WTC11 (cell line): ENCODE measurements at places on chromosomes 6 and 20. TPM values are rescaled to one million over a fixed set of nuclear protein-coding genes. Genes with fewer than 3 reads are reported as not detected.

Gene BPIFB1
- total RNA-seq = 0.09 to 0.11 TPM in 2 of 3 replicates, not detected in the other

Gene RTEL1
- total RNA-seq = 39.3 to 44.9 TPM (median 40.5 TPM) in 3 replicates

Gene KIFC1
- 79.5 to 97.3 TPM (median 83.7 TPM) in 3 replicates for total RNA-seq

DNA sequence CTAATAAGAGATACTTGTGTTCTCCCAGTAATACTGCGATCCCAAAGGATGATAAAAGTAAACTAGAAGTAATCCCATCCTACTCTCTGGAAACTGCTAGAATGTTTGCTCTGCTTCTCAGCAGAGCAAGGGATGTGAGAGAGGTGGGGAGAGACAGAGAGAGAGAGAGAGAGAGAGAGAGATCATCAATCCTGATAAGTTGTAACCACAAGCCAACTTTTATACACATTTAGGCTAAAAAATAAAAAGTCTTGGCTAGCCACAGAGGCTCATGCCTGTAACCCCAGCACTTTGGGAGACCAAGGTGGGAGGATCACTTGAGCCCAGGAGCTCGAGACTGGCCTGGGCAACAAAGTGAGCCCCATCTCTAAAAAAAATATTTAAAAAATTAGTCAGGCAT is 16.0 kb upstream of the TRIM38 start:
- H3K36me3 ChIP-seq = peaks cover 14% of the 10 kb centered on the region
- DNase-seq = no peak

GRCh38 chr6:6005051-6006005 is 1.4 kb downstream of the NRN1 start:
- peak overlapping the region; percentile 78 for H3K4me3 ChIP-seq
- peaks cover 57% of the 10 kb centered on the region for H3K4me1 ChIP-seq
- peaks cover 94% of the 10 kb centered on the region for H3K27me3 ChIP-seq
- H3K27ac ChIP-seq = no peak overlapping the region
- no peak for DNase-seq

DNA sequence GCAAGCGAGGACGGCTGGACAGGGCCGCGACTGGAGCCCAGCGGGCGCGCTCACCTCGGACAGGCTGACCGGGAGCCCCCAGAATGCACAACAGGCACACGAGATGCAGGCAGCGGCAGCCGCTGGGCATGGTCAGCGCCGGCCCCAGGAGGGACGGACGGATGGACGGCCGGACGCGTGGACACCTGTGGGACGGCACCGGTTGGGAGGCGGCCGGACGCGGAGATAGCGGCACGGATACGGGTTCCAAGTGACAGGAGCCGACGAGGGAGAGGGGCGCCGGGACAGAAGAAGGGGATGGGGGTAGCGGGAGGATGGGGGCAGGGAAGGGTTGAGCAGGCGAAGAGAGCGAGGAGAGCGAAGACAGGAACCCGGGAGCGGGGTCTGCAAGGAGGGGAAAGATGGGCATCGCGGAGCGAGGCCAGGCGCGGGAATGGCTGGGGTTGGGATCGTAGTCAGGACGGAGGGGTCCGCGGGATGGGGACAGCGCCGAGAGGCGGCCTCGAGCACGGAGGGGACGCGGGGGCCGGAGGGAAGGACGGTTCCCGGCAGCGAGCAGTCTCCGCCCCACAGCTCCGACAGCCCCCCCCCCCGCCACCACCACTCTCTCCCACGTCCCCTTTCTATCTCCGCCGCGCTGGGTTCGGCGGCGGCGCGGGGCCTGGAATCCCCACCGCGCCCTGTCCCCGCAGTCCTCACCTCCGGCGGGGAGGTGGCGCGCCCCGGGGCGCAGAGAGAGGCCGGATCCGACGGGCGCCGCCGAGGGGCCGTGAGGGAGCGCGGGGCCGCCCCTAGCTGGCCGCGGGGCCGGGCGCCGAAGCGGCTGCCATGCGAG is 435 bp downstream of the DLK2 start:
- peaks cover 16% of the 10 kb centered on the region for H3K4me1 ChIP-seq
- peak; percentile 94 for DNase-seq
- no peaks in the 10 kb centered on the region for H3K36me3 ChIP-seq
- peaks cover 43% of the 10 kb centered on the region for H3K27me3 ChIP-seq
- H3K4me3 ChIP-seq = peak overlapping the region; percentile 65
